LoVo (cell line): ENCODE measurements at places on chromosomes 2 and 18.

DNA sequence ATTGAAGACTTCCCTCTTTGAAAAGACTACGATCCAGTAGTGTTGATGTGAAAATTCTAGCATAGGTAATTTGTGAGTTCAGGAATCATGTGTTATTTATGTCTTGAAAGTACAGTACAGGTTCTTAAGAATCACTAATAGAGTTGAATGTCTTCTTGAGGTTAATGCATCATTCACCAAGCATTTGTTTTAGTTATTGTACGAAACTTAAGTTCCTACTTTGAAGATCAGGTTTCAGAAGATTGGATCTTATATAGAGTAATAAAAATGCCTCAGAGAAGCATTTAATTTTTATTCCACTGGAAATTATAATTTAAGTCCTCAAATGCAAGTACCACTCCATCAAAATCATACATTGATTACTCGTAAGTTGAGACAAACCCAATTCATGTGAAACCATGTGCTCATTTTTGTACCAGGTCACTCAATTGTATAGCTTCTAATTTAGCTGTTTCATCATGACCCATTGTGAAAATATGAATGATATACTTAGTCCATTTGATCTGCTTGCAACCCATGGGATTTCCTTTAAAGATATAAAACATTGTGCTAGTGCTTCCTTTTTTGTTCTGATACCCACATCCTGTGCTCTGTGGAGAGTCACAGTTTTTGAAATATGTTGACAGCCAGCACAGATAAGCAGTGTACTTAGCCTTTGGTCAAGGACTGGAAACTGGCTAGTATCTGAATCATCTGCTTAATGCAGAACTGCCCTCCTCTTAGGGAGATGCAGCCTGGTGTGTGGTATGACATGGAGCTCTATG is 22.5 kb upstream of the RAB27B start:
- no peak for DNase-seq

DNA sequence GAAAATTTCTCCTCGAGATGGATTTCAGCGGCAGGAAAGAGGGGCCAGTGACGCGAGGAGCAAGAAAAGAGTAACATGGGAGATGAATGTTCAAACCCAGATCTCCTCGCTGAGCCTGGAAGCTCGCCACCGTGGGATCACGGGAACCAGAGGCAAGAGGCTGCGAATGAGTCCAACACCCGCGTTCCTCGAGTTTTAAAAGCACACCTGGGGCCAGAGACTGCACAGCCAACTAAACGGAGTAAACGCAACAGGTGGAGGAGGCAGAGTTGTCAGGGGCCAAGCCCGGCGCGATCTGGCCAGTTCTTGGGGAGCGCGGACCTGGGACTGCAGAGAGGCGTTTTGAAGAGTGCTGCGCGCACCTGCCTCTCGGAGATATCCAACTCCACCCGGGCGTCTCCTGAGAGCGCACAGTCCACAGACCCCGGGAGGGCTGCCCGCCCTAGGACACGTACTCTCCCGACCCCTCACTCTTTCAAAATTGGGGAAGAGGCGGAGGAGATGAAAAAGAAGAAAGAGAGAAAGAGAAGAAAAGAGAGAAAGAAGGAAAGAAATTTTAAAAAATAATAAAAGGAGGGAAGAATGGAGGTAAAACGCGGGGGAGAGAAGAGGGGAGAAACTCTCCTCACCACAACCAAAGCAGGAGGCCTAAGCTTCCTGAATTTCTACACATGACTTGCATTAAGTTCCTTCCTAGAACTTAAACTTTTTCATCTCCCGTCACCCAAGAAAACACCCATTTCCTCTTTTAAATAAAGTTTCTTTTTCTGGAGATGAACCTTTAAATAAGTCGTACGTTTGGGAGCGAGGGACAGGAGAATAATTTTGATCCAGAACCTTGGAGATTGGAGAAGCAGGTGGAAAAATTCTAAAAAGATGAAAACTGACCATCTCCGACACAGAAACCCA is 5.3 kb upstream of the PAX3 start:
- DNase-seq: no peak

- DNase-seq: no peak
Measured at GRCh38 chr2:241649404-241649803, 11.9 kb downstream of the ATG4B start.

DNA sequence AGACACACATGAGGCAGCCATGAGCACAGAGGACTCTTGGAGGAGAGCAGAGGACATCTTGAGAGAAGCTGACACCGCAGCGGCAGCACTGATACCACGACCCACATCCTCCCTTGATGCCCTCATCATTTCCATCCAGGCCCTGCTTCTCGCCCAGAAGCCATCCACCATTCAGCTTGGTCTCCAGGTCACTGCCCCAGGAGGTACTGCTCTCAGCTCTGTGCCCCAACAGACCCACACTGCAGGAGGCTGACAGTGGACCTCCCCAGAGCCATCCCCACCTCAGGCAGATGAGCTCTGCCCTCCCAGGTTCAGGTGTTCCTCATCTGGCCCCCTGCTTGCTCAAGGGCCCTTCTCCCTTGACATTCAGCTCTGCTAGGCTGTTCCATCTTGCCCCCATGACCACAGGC is 74.9 kb downstream of the ACKR3 start:
- DNase-seq: no peak

DNA sequence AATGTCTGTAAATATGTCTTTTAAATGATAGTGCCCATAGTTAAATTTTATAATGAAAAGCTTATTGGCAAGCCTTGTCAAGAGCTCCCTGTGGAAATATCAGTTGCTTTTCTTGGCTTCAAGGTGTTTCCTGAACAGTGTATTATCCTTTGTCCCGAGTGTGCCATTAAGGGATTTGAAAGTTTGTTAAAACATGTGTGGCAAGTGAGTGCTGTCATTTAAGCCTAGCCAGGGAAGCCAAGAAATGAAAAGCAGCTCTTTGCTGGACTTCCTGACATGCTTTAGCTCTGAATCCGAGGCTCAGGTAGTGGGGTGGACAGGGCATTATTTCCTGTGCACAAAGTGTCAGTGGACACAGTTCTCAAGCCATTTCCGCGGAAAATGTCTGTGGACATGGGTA is 111.5 kb downstream of the DIS3L2 start:
- no peak for DNase-seq

GRCh38 chr18:13376298-13376840 is 157.8 kb downstream of the LDLRAD4 start:
- DNase-seq: no peak

DNA sequence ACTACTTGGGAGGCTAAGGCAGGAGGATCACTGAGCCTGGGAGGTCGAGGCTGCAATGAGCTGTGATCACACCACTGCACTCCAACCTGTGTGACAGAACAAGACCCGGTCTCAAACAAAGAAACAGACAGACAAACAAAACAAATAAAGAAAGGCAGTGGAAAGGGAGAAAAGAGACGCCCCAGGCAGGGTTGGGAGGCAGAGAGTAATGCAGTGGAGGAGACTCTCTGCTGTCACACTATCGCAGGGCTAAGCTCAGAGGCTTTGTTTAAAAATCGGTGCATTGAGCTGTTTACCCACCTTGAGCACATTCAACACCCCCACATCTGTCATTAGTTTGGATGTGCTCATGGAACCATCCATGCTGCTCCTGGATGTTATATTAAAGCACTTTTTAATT is 84.2 kb upstream of the RMP24 start:
- no peak for DNase-seq

- DNase-seq: no peak
Measured at GRCh38 chr2:51401546-51401945, 369.6 kb upstream of the NRXN1 start.

GRCh38 chr2:36044411-36044810 is 311.2 kb upstream of the CRIM1 start:
- no peak for DNase-seq

DNA sequence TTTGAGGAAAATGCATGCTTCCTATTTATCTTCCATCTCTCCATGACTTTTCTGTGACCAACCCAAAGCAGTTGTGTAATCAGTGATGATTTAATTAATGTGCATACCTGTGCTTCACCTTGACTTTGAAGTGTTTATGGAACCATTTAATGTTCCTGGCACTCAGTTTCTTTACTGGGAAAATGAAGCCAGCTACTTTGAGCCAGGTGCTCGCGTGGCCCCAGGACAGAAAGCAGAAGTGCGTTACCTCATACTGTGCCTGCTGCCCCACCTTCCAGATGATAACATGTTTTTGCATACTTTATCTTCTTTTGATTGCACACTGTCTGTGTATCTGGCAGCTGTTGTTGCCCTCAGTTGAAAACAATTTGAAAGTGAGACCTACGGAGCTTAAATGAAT is 61.3 kb downstream of the PMAIP1 start:
- DNase-seq: peak; percentile 30

- DNase-seq: no peak
Measured at GRCh38 chr2:234305846-234306245, 191.0 kb downstream of the ARL4C start.

- DNase-seq: no peak
Measured at GRCh38 chr2:180002198-180002770, 4.8 kb downstream of the CWC22 start.

DNA sequence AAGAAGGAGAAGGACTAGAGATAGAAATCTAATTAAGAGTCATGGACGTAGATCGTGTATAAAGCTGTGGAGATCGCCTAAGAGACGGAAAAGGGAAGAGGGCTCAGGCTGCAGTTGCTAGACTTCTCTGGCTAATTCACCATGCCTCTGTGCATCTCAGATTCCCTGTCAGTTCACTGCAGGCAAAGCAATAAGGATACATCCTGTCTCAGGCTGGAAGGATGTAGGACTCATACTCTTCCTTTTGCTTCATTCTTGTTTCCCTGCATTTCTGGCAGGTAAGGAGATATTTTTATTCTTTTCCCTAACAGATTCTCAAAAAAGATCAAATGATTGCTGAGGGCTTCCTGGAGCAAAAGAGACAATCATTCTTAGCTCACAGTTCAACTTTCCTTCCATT is 112.5 kb downstream of the AP1S3 start:
- no peak for DNase-seq

DNA sequence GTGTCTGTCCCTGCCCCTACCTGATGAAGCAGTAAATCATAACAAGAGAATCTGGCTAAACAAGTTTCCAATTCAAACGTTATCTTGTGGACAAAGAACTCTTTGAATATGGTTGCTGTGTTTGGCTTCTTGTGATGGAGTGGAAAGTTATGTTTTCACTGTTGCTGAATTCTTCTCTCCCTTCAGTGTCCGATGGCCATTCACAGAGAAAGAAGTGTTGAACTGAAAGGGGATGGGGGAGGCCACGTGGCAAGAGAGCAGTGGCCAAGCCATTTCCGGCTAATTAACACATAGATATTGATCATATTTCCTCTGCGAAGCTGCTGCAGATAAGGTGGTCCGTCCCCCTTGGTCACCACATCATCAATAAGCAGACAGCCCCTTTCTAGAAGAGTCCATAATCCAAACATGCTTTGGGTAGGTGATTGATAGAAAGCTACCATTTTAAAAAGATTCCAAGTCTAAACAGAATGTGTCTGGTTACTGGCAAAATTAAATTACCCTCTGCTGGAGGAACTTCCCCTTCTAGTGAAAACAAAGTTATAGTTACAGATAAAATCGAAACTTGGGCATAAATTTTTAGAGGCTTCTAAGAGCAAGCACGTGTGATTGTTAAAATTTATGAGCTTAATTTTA is 36.9 kb upstream of the FZD7 start:
- no peak for DNase-seq

DNA sequence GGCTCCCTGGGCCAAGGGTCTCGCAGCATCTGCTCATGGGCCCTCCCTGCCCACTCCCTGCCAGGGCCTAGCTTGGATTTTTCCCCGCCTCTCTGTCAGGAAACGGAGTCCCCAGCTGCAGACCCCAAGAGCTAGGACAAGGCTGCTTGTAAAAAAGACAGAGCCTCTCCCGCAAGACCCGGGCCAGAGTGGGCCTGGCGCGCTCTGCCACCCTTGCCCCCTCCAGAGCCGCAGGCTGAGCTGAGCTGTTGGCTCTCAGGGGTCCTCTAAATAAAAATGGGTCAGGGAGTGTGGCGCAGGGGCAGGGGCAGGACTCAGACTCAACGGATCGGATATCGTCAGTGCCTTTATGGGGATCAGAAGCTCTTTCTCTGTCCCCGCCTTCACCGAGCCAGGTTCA is 112.6 kb downstream of the CABLES1 start:
- no peak for DNase-seq

- no peak for DNase-seq
Measured at GRCh38 chr2:74860521-74860920, 26.6 kb downstream of the HK2 start.

- DNase-seq: no peak
Measured at GRCh38 chr2:233121856-233122255, 61.7 kb downstream of the INPP5D start.

GRCh38 chr2:188979187-188980114 is 5.3 kb downstream of the COL3A1 start:
- no peak for DNase-seq

DNA sequence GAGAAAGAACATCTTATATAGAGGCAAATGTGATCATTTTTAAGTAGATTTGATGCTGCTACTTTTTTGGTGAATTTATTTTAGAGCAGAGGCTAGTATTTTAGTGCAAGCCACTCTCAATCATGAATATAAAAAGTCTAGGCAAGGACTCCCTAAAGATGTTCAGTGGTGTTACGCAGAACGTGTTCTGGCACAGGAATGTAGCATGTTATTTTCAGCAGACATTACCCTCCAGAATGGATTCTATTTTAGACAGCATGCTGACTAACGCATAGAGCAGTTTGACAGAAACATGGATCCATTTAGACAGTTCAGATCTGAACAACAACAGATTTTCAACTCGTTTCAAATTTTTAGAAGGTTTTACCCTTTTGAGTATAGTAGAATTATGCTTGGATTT is 54.1 kb downstream of the DSC3 start:
- DNase-seq: no peak

- DNase-seq: no peak
Measured at GRCh38 chr18:59876310-59876626, 23.5 kb upstream of the PMAIP1 start.

- no peak for DNase-seq
Measured at GRCh38 chr2:207561386-207562080, 31.8 kb downstream of the CREB1 start.

DNA sequence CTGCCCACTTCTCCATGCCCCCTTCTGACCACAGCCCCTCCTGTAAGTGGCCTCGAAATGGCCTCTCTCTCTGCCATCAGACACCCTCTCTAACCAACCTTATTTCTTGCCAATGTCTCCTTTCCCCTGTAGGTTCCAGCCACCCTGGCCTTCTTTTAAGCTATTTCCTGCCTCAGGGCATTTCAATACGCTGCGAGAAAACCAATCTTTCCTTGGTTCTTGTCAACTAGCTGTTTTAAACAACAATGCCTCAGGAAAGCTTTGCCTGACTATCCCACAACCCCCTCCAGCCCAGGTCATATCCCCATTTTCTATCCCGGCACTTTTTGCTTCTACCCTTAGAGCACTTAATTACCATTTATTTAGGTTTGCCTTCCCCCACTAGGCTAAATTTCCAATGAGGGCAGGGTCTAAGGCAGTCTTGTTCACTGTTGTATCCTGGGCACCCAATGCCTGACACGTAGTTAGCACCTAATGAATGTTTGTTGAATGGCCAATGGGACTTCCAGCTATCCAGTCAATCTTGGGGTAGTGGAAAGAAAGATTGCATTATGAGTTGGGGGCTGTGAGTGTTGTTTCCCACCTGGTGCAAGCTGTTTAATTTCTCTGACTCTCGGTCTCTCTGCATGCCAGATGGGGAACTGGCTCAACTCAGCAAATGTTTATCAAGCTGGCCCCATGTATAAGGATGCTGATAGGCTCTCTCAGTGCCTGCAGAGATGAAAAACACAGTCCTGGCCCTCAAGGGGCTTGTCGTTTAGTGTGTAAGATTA is 291.2 kb downstream of the SRBD1 start:
- no peak for DNase-seq

- DNase-seq: no peak
Measured at GRCh38 chr2:61011678-61012077, 5.8 kb upstream of the PEX13 start.
